ENCODE measurements at places on chromosomes 6 and 20.

GRCh38 chr20:11553603-11554002 lies 364.1 kb upstream of the BTBD3 start:
- no peak for DNase-seq

- no peak for DNase-seq
These were observed 31.7 kb upstream of the UBR2 start for GRCh38 chr6:42532038-42532669.

DNA sequence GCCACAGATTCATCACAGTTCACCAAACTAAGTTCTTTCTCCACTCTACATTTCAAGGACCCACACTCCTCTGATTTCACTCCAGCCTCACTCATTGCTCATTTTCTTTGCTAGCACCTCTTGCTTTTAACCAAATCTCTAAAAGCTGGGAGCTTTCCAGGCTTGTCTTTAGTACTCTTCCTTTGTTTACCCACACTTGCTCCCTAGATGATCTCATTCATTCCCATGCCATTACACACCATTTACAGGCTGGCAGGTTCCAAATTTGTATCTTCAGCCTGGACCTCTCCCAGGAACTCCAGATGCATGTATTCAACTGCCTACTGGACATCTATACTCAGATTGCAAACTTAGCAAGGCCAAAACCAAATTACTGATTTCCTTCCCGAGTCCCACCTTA lies 5.3 kb upstream of the GUCA1B start:
- no peak for DNase-seq

GRCh38 chr6:37946057-37946456 lies 126.5 kb downstream of the ZFAND3 start:
- DNase-seq = no peak

- DNase-seq = no peak
These were observed 134.2 kb downstream of the GMDS start for GRCh38 chr6:2111162-2111677.

DNA sequence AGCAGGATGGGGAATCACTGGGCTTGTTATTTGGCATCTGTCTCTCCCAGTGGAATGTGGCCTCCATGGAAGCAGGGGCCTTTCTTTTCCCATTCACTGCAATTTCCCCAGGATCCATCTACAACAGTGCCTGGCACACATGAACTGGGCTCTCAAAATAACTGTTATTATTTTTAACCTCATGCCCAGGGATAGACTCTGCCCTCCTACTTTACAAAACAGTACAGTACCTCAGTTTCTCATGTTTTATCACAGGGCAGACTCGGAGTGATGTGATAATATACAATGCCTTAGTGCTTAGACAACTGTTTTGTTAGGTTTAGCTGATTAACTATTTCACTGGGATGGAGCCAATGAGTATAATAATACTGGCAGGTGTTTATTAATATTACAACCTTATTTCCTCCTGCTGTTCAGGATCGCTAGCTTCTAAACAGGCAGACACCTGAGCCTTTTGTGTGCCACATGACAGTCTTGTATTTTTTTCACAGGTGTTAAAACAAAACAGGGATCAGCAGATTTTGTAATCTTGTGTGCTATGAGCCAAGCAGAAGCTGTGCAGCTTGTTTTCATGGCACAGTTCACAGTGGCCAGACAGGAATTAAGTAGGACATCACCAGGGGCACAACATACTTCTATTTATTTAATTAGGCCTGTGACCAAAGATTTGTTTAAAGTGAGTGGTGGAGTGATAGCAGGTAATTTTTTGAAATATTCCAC lies 157.7 kb upstream of the EYA4 start:
- no peak for DNase-seq

GRCh38 chr6:149242883-149243282 lies 74.6 kb upstream of the TAB2 start:
- DNase-seq = no peak

DNA sequence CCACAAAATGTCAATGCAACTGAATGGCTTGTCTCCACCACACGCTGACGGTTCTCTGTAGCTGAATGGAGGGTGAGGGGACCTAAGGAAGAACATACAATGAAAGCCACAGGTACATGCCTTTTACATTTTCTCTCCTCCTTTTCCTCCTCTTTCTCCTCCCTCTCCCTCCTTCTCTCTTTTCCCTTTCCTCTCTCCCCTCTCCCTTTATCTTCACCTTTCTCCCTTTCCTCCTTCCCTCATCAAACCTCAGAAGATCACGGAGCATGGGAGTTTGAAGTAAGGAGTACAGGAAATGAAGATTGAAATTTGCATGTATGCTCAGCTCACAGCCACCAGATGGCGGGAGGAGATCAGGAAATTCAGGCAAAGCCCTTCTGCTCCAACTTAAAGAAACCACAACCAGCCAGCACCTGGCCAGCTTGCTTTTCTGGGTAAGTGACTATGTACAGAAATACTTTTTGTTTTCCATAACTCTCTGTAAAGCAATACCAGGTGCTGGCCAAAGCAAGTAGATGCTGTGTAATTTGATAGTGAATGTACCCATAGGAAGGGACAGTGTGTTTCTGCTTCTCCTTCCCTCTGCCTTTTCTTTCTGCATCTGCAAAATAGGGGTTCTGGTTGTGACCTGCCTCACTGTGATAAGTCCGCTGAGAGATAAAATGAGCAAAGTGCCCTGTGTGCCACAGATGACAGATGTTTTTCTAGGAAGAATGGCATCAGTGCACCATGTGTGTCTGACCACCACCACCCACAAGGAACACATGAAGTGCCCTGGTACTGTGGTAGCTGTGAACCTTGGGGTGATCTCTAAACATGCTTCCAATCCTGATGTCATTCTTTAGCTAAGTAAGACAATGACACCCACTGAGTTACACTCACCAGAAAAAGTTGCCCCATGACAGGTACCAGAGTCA lies 18.6 kb upstream of the FOXO3 start:
- DNase-seq = no peak

GRCh38 chr20:10609770-10610169 lies 64.0 kb downstream of the JAG1 start:
- DNase-seq = no peak

DNA sequence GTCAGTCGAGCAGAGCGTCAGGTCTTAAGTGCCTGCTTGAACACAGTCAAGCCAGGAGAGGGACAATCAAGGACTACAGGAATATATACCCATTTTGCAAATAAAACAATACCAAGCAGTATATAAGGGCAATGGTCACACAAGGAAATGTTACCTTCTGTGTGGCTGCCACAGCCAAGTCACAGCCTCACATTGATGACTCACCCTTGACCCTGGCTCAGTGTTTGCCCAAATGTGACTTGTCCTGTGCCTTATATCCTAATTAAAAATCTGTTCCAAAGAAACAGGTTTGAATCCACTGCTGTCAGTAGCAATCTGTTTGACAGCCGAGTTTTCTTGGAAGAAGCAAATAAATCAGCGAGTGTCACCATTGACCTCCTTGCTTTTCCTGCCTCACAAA lies 34.3 kb downstream of the C6orf89 start:
- no peak for DNase-seq

DNA sequence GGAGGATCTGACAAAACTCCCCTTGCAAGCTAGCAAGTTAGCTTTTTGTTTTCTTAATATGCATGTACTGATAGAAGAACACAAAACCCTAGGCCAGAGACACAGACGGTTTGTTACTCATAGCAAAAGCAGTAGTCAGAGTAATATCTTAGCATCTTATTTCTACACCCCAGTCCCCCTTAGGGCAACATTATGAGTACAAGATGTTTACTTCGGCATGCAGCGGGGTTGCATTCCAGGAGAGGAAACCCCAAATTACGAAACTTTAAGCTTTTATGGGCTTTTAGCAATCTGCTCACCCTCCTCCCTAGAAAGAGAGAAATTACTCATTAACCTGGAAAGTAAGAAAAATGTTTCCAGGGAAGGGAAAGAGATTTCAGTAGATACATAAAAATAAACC lies 1286.9 kb downstream of the EPHA7 start:
- no peak for DNase-seq

DNA sequence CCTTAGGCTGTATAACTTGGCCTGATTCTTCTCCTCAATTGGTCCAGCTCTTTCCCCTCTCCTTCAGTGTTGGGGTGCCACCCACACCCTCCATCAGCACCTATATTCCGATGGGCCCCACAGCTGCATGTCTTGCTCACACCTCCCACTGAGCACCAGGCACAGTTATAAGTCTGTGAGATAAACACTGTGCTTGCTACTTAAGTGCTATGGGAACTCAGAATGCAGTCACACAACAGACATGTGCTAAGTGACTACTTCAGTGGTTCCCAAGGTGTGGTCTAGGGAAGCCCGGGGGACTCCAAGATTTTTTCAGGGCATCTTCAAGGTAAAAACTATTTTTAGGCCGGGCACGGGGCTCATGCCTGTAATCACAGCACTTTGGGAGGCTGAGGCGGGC lies 7.3 kb downstream of the ZC3H12D start:
- no peak for DNase-seq

GRCh38 chr6:112031960-112032359 lies 21.9 kb upstream of the CCN6 start:
- no peak for DNase-seq

GRCh38 chr20:23003881-23004460 lies 31.1 kb upstream of the SSTR4 start:
- no peak for DNase-seq

DNA sequence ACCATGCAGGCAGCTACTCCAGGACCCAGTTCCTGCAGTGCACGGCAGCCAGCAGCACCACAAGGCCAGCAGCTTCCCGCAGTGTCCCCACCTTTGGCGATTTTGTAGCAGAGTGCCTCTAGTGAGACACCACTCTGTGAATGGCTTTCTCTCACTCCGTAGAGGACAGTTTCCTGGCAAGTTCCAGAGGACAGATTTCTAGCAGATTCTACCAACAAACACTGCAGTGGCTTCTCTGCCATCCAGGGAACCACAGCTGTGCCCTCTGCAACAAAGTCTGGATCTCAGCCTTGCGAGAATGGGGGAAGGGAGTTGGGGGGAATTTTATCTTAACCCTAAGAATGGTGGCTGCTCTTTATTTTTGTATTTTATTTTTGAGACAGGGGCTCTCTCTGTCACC lies 28.7 kb downstream of the SNHG17 start:
- DNase-seq = no peak

- DNase-seq = no peak
These were observed 649.7 kb upstream of the GJE1 start for GRCh38 chr6:141482796-141483597.

DNA sequence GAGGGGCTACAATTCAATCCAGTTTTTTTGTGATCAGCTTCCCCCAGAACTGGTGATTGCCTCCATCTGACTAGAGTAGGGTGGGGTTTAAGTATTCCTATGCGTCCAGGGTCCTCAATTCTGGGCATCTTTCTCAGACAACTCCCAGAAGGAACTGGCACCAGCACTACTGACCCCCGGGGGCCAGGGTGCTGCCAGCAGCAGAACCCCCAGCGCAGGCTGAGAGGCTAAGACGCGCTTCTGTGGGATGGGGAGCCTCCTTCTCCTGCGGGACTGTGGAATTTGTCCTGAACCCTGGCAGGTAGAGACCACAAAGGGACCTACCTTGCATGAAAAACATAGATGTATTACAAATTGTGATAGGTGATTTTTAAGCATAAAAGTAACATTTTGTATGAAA lies 124.4 kb downstream of the PACRG start:
- DNase-seq = no peak

DNA sequence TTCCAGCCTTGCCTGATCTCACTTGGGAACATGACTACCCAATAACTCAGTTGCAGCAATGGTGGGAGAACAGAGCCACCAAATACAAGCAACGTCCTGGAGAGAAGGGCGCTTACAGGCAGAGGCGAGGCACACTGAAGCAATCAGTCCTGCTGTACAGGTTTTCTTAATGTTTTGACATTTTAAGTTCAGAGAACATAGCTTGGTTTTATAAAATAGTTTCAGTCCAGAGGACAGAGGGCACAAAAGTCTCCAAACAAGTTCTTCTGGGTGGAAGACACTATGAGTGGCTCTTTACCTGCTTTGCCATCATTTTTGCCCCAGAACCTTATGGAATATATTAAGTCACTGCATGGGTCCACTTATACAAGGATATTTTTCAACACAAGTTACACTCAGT lies 103.4 kb upstream of the KCNG1 start:
- DNase-seq = no peak

GRCh38 chr20:48791014-48791413 lies 36.8 kb downstream of the PREX1 start:
- no peak for DNase-seq

DNA sequence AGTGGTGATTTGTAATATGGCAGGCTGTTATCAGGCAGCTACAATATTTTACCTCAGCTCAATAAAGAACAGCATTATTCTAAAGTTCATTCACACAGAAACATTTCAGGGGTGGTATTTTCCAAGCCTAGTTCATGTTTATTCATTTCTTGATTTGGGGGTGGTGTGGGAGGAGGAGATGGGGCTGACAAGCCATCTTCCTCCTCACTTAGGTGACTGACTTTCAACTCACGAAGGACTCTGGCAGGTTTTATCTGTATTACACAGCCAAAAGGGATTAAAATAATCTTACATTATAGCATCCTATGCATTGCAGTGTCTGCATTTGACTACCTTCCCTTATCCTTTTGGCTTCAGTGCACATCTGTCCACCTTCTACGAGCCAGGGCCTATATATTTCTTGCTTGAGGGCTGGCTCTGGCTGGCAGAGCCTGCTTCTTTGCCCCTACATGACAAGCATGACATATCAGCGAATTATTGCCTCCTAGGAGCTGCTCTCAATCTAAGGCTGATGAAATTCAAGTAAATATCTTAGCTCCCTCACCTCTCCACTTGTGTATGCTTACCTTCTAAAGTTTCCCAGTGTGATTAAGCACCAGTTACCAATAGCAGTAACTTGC lies 20.0 kb downstream of the KHDRBS2 start:
- DNase-seq = no peak

GRCh38 chr20:46823271-46823751 lies 71.3 kb upstream of the EYA2 start:
- no peak for DNase-seq

DNA sequence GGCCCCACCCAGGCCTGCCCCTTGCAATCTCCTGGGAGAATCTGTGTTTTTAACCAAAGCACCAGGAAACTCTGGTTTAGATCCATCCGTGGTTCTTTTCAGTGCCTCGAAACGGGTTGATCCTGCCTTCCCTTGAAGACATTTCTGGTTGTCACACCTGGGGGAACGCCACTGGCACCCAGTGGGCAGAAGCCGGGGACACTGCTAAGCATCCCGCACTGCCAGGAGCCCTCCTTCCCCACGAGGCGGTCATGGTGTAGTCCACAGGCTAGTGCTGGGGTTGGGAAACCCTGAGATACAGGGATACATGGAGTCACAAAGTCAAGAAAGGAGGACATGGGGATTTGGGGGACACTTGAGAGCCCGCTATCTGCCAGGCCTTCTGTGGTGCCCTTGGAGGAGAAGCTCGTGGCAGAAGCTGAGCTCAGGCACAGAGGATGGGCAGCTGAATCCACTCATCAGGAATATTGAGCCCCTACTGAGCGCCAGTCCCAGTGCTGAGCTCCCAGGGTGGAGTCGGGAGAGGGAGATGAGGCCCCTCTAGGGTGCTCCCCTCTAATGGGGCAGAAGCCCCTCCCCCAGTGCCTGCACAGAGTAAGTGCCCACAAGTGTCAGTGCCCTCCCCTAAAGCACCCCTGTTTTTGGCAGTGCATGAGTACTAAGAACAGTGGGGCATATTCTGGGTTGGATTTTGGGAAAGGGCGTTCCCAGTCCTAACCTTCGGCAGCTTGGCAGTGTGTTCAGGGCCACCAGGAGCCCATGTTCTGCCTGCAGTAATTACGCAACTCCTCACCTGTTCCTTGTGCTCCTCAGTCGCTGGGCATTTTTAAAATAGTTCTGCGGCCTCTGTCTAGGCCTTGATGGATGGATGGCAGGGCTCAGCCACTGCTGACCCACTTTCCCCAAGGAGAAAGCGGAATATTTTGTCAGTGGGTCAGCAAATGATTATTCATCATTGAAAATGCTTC lies 25.6 kb upstream of the PHACTR3 start:
- DNase-seq = no peak

GRCh38 chr6:158705386-158706126 lies 55.7 kb downstream of the SYTL3 start:
- no peak for DNase-seq

Data from activated naive CD4-positive, alpha-beta T cell (primary cell).